ENCODE measurements at places on chromosomes 2 and 18.

- no peak for DNase-seq
Measured at GRCh38 chr2:236360496-236360895, 96.3 kb upstream of the ASB18 start.

GRCh38 chr2:156110890-156111289 lies 221.6 kb downstream of the NR4A2 start:
- no peak for DNase-seq

DNA sequence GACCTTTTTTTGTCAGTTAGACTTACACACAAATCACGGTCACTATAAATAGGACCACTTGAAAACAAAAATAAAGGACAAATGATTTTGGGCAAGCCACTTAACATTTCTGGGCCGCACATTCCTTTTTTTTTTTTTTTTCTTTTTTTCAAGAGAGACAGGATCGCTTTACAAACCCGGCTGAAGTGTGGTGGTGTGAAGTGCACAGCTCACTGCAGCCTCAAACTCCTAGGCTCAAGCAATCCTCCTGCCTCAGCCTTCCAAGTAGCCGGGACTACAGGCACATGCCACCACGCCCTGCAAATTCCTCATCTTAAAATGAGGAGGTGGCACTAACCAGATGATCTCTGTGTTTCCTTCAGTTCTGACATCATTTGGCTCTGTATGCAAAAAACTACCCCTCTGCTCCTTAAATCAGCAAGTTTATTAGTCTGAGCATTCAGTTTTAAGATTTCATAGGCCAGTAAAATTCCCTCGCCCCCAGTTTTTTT lies 28.3 kb upstream of the MRO start:
- DNase-seq, result no peak

DNA sequence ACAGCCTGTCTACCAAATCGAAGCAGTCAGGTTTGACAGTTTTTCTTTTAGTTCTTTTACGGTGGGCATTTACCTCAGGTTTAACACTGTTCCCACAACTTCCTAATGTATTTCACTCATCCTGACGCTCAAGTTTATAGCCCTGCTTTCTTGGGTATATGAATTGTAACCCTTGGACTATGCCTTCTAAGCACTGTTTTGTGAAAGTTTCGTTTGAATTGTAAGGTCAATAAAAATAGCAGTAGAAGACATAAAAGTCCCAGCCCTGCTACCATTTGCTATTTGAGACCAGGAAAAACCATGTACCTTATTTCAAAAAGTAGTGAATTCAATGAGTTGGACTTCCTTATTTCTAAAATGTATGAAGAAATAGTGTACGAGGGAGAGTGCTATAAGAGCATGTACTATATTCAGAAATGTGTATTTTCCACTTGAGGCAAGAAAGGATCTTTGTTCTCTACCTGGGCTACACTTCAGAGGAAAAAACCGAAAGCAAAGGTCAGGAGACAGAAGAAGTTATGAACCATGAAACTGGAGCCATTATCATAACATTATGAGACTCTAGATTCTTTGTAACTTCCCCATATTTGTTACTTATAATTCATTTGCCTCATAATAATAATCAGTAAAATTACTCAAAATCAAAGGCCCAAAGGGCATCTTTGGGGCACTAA lies 1.9 kb upstream of the ZC3H15 start:
- no peak for DNase-seq

- DNase-seq, result no peak
Measured at GRCh38 chr2:101002562-101003277, 631 bp downstream of the RPL31 start.

- DNase-seq, result no peak
Measured at GRCh38 chr2:26422947-26423629, 21.4 kb downstream of the DRC1 start.

GRCh38 chr2:126900646-126901319 lies 2.1 kb downstream of the TEX51 start:
- no peak for DNase-seq

GRCh38 chr2:85420536-85421259 lies 2.2 kb downstream of the SH2D6 start:
- peak; percentile 81 for DNase-seq

GRCh38 chr2:232339121-232340081 lies 39.1 kb upstream of the ALPP start:
- DNase-seq, result no peak

- no peak for DNase-seq
Measured at GRCh38 chr2:178199334-178199733, 5.0 kb downstream of the OSBPL6 start.

- no peak for DNase-seq
Measured at GRCh38 chr18:48399303-48400075, 9.7 kb downstream of the ZBTB7C start.

DNA sequence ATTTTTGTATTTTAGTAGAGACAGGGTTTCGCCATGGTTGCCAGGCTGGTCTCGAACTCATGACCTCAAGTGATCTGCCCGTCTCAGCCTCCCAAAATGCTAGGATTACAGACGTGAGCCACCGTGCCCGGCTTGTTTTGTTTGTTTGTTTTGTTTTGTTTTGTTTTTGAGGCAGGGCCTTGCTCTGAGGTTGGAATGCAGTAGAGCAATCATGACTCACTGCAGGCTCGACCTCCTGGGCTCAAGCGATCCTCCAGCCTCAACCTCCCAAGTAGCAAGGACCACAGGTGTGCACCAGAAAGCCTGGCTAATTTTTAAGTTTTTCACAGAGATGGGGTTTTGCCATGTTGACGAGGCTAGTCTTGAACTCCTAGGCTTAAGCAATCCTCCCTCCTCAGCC lies 8.9 kb upstream of the CNNM4 start:
- DNase-seq, result no peak

DNA sequence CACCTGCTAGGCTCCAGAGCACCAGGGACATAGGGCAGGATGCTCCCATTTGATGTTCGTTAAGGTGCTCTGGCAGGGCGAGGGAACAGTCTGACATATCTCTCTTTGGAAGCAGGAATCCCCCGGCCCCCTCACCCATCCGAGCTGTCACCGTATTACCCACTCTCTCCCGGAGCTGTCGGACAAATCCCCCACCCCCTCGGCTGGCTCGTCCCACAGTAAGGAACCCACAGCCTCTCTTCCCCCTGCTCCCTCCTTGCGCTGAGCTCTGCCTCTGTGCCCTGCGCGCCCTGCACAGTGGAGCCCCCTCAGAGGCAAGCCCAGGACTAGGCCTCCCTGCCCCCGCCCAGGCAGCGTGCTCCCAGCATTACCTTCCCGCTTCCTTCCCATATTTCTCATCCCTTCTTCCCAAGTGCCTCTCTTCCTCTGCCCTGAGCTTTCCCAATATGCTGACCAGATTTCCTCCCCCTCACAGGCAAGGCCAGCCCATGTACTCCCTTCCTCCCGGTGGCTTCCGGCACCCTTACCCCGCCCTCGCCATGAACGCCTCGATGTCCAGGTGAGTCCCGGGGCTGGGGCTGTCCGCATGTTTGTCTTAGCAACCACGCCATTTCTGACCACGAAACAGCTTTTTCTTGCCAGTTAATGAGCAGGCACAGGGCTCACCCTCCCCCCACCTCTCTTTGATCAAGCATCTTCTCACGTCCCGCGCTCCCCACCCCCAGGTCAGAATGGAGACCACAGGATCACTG lies 23.8 kb downstream of the TGOLN2 start:
- DNase-seq, result no peak

DNA sequence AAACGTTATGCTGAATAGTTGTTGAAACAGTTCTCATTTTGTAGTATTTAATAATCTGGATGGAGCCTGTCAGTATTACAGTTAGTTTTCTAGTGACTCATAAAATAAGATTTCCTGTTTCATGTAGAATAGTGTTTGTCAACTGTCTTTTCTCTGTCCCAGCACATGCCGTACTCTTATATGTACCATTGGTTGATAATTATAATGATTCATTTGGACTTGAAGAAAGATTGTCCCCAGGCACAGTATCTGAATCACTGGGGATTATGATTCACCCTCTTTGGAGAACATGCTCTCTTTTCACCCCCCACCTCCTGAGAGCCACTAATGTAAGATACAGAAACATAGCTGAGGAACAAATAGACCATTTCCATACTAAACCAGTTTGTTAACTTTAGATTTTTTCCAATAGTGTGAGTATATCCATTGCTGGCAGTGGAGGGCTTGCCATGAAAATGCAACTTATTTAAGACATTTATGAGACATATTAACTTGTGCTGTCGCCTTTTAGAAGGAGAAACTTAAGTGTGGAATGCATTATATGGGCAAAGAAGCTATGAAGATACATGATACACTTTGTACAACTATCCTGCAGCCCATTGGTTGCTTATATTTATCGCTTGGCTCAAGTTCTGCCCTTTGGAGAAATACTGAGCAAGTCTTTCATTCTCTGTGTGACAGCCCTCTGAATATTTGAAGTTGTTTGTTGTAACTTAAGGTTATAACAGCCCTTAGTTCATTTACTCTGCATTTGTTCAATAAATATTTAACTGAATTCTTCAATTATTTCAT lies 12.4 kb downstream of the COPS8 start:
- no peak for DNase-seq

DNA sequence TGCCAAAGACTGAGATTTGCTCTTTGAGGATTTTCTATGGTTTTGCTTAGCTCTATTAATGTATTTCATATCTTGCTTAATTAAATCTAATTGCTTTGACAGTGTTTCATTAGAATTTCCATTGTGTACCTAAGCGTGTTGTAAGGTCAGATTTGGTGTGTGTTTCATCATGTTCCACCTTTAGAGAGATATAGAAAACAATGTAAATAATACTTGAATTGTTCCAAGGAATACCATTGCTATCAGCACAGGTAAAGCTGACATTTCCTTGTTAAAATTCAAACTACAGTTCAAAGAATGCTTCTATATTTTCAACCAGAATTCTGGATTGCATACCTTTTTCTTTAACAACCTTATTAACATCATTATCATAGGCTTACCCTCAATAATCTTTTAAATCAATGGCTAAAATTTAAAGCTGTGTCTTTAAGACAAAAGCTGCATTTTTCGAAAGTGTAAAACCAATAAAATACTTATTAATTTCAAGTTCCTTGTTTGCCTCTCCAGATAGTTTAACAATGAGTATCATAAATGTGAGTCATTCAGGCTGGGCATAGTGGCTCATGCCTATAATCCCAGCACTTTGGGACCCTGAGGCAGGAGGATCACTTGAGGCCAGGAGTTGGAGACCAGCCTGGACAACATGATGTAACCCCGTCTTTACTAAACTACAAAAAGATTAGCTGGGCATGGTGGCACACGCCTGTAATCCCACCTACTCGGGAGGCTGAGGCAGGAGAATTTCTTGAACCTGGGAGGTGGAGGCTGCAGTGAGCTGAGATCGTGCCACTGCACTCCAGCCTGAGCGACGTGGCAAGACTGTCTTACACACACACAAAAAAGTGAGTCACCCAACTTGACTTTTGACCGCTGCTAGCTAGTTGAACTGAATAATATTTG lies 188.0 kb upstream of the PKDCC start:
- DNase-seq, result no peak

GRCh38 chr18:45024357-45025088 lies 343.8 kb downstream of the SETBP1 start:
- no peak for DNase-seq

GRCh38 chr2:67900826-67901225 lies 162.0 kb downstream of the C1D start:
- no peak for DNase-seq

GRCh38 chr2:127163921-127164320 lies 56.2 kb downstream of the CYP27C1 start:
- no peak for DNase-seq

- DNase-seq, result no peak
Measured at GRCh38 chr2:119402645-119403560, 28.8 kb upstream of the TMEM37 start.

GRCh38 chr2:240642806-240643092 lies 17.5 kb downstream of the GPR35 start:
- DNase-seq, result no peak

DNA sequence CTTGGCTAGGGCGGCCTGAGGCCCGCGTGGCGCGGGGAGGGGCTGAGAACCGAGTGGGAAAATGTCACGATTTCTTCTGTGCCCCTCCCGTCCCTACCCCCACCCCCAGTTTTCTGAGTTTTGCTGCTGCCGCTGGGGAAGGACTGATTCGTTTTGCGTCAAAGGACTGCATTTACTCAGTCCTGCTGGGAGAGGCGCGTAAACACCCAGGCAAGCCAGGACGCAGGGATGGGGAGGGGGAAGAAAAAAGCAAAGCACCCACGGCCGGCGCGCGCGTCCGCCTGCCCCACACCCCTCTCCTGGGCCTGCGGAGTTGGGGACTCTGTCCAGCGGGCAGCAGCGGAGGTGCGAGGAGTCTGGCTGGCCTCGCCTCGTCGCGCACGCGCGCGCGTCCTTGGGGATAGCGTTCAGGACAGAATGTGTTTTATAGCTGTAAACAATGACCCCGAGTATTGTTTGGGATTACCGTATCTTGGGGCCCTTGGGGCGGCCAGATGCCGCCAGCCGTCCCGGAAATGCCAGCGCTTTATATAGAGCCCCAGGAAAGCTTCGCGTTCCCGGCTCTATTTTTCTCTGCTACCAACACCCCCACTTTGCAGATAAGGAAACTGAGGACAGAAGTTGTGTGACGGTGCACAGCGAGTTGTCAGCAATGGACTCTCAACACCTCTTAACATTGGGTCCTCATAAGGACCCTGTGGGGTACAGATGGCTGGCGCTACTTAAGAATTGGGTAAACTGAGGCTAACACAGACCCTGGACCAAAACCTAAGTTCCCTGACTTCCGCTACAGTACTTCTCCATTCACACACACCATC lies 1.7 kb upstream of the FOSL2 start:
- peak; percentile 44 for DNase-seq

DNA sequence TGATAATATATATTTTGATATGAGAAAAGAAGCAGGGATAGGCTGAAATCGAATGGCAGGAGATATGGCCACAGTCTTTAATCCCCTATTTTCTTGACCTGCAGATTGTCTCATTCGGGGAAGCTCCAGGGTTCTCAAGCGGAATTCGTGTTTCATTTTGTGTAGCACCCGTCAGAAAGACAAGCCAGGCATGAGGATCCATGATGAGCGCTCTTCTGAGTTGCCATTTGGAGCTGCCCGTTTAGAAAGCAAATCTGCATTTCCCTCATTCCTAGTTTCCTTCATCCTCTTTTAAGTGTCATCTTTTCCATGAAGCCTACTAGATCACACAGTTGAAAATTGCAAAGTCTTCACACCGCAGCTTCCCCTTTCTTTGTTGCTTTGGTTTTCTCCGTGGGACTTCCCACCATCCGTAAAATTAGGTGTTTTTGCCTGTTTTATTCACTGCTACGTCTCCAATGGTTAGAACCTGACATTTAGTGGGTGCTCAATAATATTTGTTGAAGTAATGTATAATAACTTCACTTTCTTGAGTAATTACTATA lies 16.9 kb downstream of the HNMT start:
- no peak for DNase-seq

DNA sequence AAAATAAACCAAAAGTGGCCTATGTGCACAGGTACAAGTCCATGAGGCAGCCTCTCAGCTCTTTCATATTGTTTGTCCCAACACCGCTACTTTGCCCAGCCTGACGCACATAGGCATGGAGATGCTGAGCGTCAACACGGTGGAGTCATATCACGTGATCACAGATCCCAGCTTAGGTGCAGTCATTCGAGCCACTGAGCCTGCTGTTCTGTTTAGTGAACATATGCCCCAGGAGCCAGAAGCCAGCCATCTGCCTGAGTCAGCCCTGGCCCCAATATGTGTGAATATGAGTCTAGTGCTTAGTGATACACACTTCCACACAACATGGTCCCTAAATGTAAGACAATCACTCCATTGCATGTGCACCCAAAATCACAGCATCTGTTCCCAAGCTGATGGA lies 88.2 kb upstream of the LCLAT1 start:
- no peak for DNase-seq

GRCh38 chr2:100862081-100862480 lies 42.1 kb downstream of the NPAS2 start:
- no peak for DNase-seq
